ENCODE measurements at places on chromosomes 7 and 10.

DNA sequence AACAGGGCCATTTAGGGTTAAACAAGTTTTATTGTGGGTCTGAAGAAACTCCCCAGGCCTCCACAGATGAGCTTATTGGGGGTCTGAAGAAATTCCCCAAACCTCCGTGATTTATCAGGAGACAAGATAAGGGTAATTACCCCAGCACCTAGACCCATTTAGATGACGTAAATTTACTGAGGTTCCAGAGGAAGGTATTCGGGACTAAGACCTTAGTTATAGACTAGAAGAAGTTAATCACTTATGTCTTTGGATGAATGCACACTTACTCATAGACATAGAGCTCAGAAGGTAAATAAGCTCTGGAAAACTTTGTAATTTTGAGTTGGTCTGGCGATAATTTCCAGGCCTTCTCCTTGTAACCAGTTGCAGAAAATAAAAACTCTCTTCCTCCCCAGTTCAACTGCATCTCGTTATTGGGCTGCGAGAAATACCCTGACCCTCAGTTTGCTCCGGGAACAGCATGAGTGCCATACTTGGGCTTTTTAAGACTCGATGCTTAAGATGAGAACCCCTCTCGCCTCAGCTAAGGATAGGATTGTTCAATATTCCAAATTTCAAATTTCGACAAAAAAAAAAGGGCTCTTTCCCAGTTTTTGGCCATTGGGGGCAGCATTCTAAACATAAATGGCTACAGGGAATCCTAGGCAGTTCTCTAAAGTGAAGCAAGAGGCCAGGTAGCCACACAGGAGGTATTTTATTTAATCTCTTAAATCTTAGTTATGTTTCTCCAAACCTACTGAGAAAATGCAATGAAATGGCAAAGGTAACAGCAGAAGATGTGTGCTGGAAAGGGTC is 74.7 kb upstream of the PFKP start:
- no peak for DNase-seq

GRCh38 chr7:139271718-139272628 is 40.9 kb downstream of the UBN2 start:
- DNase-seq, result no peak

- no peak for DNase-seq
Observed at GRCh38 chr7:139702811-139703486, 74.8 kb downstream of the HIPK2 start.

DNA sequence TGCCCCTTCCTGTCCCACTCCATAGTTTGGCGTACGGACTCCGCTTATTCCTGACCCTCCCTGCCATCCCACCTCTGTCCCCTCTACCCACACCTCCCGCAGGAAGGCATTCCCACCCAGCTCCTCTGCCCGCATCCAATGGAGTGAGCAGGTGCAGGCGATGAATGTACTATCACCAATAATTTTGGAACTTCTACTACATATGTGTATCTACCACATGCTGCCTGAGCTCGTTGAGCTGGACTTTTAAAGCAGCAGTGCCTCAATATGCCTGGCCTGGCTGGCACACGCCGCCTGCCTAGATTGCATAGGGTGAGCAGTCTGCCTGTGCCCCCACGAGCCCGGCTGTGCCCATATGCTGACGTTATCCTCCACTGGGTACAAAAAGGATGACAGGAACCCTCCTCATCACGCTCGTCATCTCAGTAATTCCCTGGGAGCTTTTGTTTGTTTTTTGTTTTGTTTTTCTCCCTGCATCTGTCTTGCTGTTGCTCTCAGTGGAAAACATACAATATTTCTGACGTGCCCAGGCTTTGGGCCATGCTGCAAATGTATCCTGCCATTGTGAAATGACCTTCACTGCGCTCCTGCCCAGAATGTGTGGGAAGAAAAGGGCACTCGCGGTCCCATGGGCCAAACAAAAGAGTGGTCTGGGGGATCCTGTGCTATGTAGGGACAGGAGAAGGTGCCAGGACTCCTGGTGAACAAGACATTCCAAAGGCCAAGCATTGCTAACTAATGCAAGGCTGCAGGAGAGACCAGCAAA is 302.8 kb downstream of the PTPRN2 start:
- DNase-seq, result no peak

- no peak for DNase-seq
Observed at GRCh38 chr10:13453896-13454295, 74.9 kb downstream of the BEND7 start.

- DNase-seq, result no peak
Observed at GRCh38 chr10:101775273-101776160, at the start of gene FGF8. Gene FGF8 (minus strand): TSS chr10:101776114. CDS start chr10:101775900, 214 bp downstream.

- no peak for DNase-seq
Observed at GRCh38 chr10:52400562-52400961, 86.5 kb downstream of the DKK1 start.

DNA sequence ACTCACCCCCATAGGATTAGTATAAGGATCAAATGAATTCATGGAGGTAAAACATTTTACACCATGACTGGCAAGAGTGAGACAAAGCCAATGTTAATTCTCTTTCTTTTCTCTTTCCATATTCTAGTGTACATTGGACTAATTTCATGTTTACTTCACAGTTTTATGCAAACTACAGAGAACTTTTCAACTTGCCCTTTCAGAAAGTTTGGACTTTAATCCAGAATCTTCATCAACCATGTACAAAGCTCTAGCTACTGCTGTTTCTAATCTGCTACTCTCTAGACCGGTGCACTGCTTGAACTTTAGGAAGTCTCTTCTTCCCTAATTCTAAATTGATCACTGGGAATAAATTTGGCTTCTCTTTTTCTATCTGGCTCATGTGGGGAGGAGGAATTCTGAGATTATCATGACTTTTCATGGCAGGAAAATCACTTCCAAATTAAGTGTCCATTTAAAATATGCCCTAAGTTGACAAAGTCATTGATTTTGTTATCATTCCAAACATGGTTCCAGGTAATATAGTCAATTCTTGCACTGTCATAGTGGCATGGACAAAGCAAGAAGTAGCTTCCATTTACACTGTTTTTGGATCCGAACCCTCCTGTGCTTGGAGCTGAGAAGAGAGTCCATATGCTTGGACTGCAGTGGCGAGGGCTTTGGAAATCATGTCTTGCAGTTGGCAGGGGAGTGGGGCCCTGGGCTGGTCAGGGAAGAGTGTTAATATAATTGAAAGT is 903.3 kb downstream of the CCSER2 start:
- no peak for DNase-seq

GRCh38 chr10:130054021-130054420 is 56.6 kb downstream of the C10orf143 start:
- DNase-seq, result no peak
